ENCODE measurements at places on chromosomes 13 and 19. TPM values are rescaled to one million over a fixed set of nuclear protein-coding genes. Genes with fewer than 3 reads are reported as not detected.

The CCDC194 gene
- not detected for total RNA-seq

The TRPM4 gene
- total RNA-seq = 8.2 TPM

The TMEM86B gene
- 3.9 TPM for total RNA-seq

The TLE6 gene
- total RNA-seq = 4.4 TPM

The GPC6 gene
- total RNA-seq = 4.9 TPM

The ZNF345 gene
- total RNA-seq = 0.05 TPM

The C19orf67 gene
- total RNA-seq = not detected

The EFNA2 gene
- 2.2 TPM for total RNA-seq

The MICU2 gene
- total RNA-seq = 14.7 TPM

The KLK6 gene
- total RNA-seq = 0.30 TPM

The STK11 gene
- total RNA-seq = 35.4 TPM

The RNF17 gene
- total RNA-seq = not detected

The ZNF534 gene
- not detected for total RNA-seq

The WDR88 gene
- total RNA-seq = not detected

The JSRP1 gene
- total RNA-seq = 0.75 TPM

The RFPL4AL1 gene
- total RNA-seq = not detected

The CLDN10 gene
- total RNA-seq = 0.15 TPM

The RNASEH2A gene
- 42.8 TPM for total RNA-seq

The PDX1 gene
- not detected for total RNA-seq

The WDR62 gene
- total RNA-seq = 25.3 TPM

The KASH5 gene
- total RNA-seq = not detected

The GRIK5 gene
- 0.48 TPM for total RNA-seq

The ZSCAN4 gene
- total RNA-seq = not detected

The RAB3D gene
- 6.0 TPM for total RNA-seq

The IZUMO4 gene
- 0.56 TPM for total RNA-seq

The RUBCNL gene
- total RNA-seq = 0.10 TPM

The SHANK1 gene
- 0.18 TPM for total RNA-seq

The FPR1 gene
- total RNA-seq = 0.08 TPM

The NLRP5 gene
- total RNA-seq = 0.03 TPM

The TEAD2 gene
- total RNA-seq = 16.8 TPM

The HCST gene
- 0.45 TPM for total RNA-seq

The GARIN5B gene
- total RNA-seq = 0.07 TPM

The PEG3 gene
- not detected for total RNA-seq

The PRKCSH gene
- 253 TPM for total RNA-seq

The SLC25A41 gene
- 0.13 TPM for total RNA-seq

The TMC4 gene
- 1.1 TPM for total RNA-seq

The CCDC124 gene
- 119 TPM for total RNA-seq

The GRK1 gene
- not detected for total RNA-seq

The ANGPTL4 gene
- total RNA-seq = 655 TPM

The ZNF304 gene
- total RNA-seq = 2.0 TPM

The GJB2 gene
- total RNA-seq = 1.0 TPM

The CGB5 gene
- total RNA-seq = 0.23 TPM

The PGLYRP1 gene
- not detected for total RNA-seq

The OR7A17 gene
- not detected for total RNA-seq

The SLC35E1 gene
- total RNA-seq = 19.6 TPM

The FFAR1 gene
- total RNA-seq = 0.07 TPM

The PRR36 gene
- total RNA-seq = 0.47 TPM

The SRRM5 gene
- 0.71 TPM for total RNA-seq

The CYSLTR2 gene
- not detected for total RNA-seq

The APOC1 gene
- total RNA-seq = 110 TPM

The SMAD9 gene
- 0.14 TPM for total RNA-seq

The ZNF548 gene
- 3.2 TPM for total RNA-seq

The PRR19 gene
- 4.2 TPM for total RNA-seq
